ENCODE measurements at places on chromosomes 5 and 9. TPM values are rescaled to one million over a fixed set of nuclear protein-coding genes. Genes with fewer than 3 reads are reported as not detected.

GRCh38 chr5:178077751-178078150, 35.6 kb upstream of the N4BP3 start:
- no peak for DNase-seq

DNA sequence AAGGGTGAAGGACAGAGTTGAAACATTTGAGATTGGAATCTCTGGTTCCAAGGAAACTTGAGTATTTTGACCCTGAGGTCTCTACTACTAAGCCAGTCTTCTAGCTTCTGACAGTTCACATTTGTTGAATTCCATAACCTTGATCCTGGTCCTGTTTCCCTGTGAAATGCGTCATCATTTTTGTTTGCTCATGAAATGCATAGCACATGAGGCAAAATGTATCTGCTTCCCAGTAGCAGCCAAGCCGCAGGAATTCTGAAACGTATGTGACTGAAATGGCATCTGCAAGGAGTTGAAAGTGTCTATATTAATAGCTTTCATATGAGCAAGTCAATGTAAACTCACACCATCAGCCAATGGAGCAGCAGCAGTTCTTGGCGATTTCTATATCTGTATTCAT, 307.9 kb downstream of the CSNK1G3 start:
- no peak for DNase-seq

COL27A1 gene
- total RNA-seq: 3.4 TPM

LHX2 gene
- 4.0 TPM for total RNA-seq

DNA sequence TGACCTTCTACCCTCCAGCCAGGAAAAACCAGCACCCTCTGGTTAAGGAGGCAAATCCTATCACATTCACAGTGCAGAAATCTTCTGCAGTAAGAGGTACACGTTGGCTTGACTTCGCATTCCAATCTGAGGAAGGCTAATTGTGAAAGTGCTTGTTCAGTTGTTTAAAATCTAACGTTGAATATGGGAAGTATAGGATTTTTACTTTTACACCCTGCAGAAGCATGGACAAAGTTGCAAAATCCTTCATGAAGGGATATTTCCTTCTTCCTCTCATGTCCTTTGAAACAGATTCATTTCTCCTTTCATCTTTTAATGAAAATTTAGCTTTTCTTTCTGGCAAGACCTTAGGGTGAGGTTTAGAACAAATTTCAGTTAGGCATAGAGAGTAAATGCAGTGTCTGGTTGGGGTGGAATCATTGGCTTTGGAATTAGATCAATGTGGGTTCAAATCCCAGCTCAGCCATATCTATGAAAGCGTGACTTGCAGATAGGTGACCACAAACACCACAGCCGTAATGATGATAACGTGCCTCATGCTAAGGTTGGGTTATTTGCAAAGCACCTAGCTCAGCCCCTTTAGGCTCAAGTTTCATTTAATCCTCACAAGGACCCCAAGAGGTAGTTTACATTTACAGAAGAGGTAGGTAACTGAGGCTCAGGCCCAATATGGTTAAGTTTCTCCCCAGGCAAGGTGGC, 42.2 kb upstream of the C5orf58 start:
- DNase-seq: no peak

- DNase-seq: no peak
Observed at GRCh38 chr5:6475626-6476312, 27.1 kb downstream of the UBE2QL1 start.

DNA sequence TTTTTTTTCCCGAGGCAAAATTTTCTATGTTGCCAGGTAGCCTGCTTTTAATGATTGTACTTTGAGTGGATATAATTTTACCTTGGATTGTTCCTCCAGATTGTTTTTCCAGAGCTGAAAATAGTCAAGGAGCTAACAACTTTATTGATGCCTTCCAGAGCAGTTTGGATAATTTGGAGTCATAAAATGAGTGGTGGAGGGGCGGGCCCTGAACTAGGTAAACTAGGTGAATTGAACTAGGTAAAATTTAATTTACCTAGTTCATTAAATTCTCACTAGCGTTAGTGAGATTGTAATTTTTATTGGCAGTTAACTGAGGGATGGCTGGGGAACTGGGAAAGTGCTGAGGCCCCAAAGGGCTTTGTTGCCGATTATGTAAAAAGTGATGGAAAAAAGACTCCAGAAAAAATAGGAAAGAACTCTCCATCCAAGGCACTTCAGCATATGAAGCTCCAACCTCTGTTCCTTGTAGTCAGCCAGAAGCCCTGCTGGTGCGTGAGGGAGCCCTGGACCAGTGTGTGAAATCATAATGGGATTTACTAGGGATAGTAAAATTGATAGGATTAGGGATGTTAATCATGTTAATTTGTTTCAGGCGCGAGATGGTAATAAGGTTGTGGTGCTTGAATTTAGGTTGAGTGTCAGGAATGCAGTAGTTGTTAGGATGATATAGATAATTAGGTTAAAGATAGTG, 1.7 kb downstream of the DNAJC25 start:
- DNase-seq: no peak

DNA sequence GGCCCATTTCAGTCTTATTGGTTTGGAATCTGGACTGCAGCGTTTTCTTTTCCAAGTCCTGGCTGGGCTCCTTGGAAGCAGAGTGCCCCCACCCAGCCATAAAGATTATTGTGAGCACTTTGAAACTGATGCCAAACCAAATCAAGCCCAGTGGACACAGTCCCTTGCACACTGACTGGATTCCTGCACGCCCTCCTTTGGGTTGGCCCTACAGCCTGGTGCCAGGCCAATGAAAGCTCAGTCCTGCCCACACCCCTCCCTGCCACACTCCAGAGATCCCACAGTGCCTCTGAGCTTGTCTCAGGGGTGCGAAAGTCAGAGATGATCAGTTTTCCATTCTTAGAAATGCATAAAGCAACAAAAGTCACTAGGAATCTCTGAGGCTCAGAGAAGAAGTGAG, 181.9 kb downstream of the CETN3 start:
- DNase-seq: no peak

Data from Caki2 (cell line).